NAMALWA (cell line): ENCODE measurements at places on chromosomes 3 and 15.

DNA sequence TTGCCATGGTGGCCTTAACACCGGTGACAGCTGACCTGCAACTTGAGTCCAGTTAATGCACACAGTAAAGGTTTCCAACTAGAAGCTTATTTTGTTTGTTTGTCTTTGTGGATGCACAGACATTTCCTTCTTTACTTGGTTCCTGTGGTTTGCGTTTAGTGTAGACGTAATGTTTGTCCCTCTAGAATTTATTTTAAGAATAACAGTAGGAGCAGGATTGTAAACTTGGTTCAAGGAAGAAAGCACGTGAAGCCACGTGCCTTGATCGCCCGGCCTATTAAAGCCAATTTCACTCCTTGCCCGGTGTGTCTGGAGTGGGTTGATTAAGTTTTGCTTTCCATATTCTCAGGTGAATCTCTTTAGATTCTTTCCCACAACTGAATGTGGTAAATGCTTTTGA lies 263.2 kb upstream of the C2CD4B start:
- no peak for DNase-seq

- no peak for DNase-seq
Measured at GRCh38 chr3:30004481-30004880, 601.9 kb upstream of the TGFBR2 start.

GRCh38 chr3:83971666-83972065 lies 987.1 kb upstream of the CADM2 start:
- DNase-seq = no peak

- no peak for DNase-seq
Measured at GRCh38 chr3:118949113-118949760, 85.4 kb downstream of the IGSF11 start.

GRCh38 chr15:38671675-38672254 lies 107.2 kb upstream of the RASGRP1 start:
- DNase-seq = peak; percentile 50
